ENCODE measurements at places on chromosomes 1 and 21. TPM values are rescaled to one million over a fixed set of nuclear protein-coding genes. Genes with fewer than 3 reads are reported as not detected.

Gene LEFTY2
- total RNA-seq = 0.27 TPM

DNA sequence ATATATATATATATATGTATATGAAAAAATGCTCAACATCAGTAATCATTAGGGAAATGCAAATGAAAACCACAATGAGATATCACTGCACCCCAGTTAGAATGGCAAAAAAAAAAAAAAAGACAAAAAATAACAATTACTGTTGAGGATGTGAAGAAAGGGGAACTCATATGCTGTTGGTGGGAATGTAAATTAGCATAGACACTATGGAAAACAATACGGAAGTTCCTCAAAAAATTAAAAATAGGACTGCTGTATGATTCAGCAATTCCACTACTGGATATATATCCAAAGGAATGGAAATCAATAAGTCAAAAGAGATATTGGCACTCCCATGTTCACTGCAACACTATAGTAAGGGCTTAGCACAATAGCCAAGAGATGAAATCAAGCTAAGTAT is 41.5 kb upstream of the CTBS start:
- ATAC-seq = no peak

DNA sequence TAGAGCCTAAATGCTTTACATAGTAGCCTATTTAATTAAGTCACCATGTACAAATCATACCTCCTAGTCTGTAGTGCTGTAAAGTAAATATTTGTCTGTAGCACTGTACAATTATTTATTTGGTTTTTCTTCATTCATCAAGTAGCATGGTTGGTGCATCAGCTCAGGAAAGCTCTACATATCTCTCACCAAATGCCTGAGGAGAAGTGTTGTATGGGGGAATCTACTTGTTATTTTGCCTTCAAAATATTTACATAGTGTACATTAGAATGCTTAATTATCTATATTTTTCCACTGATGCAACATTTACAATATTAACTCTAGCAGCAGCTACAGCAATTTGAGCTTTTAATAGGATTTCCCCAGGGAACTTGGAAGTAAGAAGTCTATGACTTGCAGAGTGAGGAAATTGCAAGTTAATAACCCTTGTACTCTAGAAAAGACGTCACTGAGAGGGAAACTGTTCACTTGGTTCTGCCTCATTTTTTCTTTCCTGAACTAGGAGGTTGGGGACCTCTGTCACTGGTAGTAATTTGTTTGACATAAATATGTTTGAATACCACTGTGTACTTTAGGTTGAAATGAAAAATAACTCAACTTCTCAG is 207.4 kb downstream of the PDE4B start:
- ATAC-seq = no peak

DNA sequence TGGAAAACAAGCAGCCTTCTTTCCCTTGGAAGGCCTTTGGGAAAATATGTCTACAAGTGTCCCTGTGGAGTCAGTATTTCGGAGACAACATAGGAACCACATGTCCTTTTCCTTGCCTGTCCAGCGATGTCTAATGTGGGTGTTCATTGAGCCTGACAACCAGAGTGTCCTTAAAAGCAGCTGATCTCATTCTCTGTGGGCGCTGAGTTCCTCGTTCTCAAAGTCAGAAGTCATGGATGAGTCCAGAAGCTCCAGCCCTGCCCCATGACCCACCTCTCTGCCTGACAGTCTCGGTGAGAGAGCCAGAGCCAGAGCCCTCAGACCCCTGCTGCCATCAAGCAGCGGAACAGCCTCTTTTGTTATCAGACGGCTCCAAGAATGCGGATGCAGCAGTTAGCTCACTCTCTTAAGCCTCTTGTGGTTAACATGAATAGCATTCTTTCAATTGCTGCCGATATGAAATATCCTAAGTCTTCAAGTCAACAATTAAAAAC is 329.2 kb downstream of the TGFB2 start:
- peak; percentile 55 for ATAC-seq

GRCh38 chr1:56444960-56445646 is 134.3 kb downstream of the PLPP3 start:
- no peak for ATAC-seq

DNA sequence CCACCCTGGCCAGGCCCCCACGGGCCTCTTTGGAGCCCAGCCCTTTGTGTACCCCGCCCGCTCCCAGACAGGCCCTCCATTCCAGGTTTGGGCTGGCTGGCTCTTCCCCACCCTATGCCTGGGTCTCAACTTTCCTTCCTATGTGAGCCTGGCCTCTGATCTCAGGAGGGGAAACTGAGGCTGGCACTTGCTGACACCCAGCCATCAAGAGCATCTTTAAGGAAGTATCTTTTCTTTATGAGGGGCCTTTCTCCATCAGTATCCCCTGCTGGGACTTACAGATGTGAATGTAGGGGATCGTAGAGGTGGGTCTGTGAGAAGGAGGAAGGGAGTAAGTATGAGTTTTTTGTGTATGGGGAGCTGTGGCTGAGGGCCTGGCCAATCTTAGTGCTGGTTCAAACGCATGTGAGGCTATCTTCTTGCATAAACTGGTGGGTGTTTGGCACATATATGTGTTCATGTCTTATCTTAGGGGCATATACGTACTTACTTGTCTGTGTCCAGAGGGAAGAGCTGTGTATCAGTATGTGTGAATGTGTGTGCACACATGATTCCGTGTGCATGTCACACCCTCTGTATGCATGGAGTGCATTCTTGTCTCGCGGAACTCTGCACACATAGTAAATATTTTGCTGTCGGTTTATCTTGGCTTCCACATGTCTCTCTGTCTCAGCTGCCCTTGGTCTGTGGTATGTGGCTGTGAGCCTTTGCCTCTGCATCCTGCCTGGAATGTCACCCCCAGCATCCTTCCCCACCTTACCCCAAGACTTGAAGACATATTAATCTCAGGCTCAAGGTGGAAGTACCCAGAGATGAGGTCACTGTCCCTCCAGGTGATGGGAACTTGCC is 5.4 kb downstream of the NECTIN4 start:
- ATAC-seq = no peak

Measured in motor neuron (in vitro differentiated cells).